ENCODE measurements at places on chromosomes 7 and 10.
A peak's percentile ranks its signal among the peaks of the same experiment; 100 is the strongest.

DNA sequence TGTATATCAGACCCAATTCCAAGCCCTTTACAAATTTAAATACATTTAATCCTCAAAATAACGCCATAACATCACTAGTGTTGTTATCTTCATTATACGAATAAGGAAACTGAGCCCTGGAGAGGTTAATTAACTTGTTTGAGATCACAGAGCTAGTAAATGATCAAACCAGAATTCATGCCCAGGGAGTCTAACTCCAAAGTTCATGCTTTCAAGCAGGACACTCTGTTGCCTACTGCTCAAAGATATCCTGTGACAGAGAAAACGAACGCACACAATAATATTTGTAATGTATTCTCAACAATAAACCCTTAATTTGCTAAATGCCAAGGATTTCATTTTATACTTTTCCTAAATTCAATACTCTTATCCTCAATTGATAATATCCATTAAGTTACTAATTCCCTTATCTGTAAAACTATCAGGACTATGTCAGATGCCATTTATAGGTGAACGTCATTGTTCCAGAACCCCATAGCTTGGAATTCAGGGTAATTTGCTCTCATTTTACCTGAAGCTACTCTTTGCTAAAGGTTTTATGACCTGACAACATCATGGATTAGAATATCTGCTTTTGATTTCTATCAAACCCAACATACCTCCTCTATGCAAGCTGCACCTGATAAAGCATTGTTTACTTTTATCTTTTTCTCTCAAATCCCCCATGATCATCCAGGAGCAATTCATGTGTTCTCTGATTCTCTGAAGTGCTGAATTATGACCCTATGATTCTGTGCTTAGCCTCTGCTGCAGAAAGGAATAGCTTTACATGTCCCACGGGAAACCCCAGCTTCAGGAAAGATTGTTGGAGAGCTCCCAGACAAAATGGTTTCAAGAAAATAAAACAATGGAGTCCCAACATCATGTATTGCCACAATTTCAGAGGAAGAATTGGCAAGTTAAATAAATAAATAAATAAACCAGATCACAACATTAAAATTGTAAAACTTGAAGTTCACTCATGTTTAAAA lies 150.2 kb upstream of the CDK1 start:
- DNase-seq: no peak

GRCh38 chr7:122736183-122736582 lies 33.5 kb upstream of the RNF148 start:
- no peak for DNase-seq

GRCh38 chr10:113565364-113565763 lies 12.5 kb downstream of the HABP2 start:
- DNase-seq: no peak

DNA sequence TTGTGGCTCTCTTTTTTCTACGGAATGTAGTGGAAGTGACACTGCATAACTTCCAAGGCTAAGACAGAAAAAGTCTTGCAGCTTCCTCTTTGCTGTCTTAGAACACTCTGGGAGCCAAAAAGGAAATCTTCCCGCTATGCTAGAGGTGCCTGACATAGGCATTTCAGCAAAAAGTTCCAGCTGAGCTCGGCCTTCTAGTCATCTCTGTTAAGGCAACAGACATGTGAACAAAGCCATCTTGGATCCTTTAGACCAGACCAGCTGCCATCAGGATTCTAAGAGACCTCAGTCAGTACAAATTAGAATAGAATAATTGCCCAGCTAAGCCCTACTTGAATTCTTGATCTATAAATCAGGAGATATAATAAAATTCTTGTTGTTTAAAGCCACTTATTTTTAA lies 16.3 kb upstream of the COL1A2 start:
- no peak for DNase-seq

DNA sequence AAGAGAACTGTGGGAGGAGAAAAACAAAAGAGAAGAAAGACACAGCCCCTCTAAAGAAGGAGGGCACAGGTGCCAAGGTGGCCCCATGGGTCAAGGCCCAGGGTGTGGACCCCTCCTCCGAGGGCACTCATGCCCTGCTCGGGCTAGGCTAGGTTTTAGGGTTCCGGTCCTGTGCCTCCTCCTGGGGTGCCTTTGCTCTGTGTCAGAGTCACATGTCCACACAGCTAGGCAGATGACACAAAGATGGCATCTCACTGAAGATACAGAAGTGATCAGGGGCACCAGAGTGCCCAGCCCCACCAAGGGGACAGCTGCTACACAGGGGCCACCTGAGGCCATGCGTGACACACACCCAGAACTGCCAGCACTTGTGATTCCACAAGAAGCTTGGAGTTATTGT lies 116.4 kb upstream of the PPIF start:
- no peak for DNase-seq

GRCh38 chr7:146370171-146370570 lies 253.6 kb downstream of the CNTNAP2 start:
- no peak for DNase-seq

DNA sequence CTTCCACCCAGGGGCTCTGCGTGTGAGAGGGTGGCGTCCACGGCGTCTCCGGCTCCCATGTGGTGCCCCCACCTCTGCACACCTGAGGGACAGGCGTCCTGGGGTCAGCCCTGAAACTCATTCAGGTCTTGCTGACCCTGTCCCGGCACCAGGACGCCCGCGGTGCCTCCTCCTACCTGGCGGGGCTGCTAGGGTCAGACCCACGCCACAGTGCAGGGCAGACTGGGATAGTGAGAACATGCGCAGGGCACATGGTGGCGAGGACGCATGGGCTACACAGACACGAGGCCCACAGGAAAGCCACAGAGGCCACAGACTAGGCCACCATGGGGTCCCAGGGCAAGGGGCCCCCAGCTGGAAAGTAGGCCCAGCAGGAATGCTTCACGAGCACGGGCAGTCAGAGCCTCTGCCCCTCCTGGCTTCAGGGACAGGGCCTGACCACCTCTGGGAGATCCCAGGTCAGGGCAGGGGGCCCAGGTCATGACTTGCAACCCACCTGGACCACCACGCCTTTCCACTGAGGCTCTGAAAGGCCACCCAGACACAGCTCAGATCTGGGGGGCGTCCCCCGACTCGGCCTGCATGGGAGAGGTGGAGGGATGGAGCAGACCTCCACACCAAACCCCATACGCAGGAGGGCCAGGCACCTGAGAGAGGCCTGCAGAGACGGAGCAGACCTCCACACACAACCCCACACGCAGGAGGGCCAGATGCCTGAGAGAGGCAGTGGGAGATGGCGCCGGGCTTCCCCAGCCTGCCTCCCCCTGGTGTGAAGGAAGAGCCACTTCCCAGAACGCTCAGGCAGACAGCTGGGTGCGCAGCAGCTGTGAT lies 188.6 kb downstream of the ELFN1 start:
- DNase-seq: no peak

GRCh38 chr10:50044941-50045664 lies 22.7 kb upstream of the WASHC2A start:
- peak; percentile 47 for DNase-seq

DNA sequence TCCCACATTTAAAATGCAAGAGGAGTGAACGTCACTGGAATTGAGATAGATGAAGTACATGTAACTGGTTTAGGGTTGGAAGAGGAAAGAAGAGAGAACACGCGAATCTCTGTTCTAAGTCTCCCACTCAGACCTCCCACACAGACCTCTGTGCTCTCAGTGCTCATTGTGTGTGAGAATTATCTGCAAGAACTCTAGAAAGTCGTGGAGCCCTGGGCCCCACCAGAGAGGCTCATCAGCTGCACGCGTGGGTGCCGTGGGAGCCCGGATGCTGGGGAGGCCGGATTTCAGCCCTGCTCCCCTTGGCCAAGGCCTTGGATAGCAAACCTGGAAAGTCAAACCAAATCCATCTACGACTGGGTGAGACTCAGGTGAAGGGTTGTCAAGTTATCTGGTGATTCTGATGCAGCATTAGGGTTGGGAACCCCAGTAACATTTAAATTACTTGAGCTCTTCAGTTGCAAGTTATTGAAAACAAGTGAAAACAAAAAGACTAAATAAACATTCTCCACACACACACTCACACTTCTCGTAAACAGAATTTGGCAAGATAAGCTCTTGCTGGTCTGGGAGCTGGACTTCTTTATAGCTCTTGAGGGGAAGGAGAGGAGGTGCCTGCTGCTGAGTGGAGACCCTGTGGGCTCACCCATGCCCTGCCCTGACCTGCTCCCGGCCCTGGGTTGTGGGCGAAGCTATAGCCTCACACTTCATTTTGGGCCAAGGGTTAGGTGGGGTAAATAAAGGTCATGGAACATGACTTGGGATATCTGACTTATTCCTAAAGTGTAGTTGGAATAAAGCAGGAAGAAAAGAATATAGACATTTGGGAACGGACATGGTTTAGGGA lies 250.3 kb downstream of the ADARB2 start:
- DNase-seq: no peak

DNA sequence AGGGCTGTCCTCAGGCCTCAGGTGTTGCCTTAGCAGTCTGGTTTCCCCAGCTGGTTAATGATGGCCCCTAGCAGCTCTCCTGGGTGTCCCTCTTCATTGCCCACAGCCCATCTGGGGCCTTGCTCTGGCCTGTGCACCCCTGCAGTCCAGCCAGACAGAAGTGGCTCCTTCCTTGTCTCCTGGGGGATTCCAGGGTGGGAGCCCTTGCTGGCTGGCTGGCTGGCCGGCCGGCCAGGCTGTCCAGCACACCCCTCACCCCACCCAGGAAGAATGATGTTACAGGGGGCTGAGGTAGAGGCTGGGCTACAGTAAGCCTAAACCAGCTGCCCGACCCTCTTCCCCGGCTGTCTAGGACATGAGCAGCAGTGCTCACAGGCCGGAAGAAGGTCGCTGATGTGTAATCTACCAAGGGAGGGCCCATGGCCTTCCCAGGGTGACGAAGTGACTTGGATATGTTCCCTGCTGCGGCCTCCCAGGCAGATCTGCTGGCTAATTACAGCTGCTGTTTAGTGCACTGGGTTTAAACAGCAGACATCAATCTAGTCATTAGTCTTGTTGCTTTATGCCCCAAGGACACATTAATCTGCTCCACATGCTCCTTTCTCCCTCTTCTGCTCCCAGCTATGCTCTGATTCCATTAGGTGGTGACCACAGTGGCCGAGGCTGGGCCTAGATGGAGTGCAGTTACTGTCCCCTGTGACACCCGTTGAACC lies 53.8 kb upstream of the LRRC4 start:
- peak; percentile 63 for DNase-seq

- no peak for DNase-seq
These were observed 1.5 kb upstream of the LAMB1 start for GRCh38 chr7:108004220-108005142.

- DNase-seq: no peak
These were observed 102.6 kb upstream of the PFKP start for GRCh38 chr10:2964632-2965296.

- no peak for DNase-seq
These were observed 160.4 kb downstream of the HDAC9 start for GRCh38 chr7:18655912-18656311.

DNA sequence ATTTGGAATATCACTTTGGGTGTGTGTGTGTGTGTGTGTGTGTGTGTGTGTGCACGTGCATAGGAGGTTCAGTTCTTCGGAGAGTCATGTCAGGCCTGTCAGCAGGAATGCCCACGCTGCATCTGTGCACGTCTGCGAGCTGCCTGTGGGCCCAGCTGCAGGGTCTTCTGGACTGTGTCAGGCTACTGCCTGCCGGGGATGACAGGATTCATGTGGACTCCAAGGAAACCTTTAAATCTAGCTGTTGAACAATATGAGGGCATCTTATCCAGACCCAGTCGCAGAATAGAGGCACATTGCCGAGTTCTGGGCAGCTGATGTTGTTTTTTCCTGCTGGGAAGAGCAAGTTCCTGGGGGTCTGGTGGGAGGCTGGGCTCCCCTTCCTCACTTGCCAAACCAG lies 19.0 kb downstream of the AQP1 start:
- no peak for DNase-seq

GRCh38 chr7:80488851-80489370 lies 23.0 kb downstream of the GNAT3 start:
- DNase-seq: peak; percentile 13

GRCh38 chr10:93554316-93554663 lies 12.2 kb upstream of the FFAR4 start:
- no peak for DNase-seq

DNA sequence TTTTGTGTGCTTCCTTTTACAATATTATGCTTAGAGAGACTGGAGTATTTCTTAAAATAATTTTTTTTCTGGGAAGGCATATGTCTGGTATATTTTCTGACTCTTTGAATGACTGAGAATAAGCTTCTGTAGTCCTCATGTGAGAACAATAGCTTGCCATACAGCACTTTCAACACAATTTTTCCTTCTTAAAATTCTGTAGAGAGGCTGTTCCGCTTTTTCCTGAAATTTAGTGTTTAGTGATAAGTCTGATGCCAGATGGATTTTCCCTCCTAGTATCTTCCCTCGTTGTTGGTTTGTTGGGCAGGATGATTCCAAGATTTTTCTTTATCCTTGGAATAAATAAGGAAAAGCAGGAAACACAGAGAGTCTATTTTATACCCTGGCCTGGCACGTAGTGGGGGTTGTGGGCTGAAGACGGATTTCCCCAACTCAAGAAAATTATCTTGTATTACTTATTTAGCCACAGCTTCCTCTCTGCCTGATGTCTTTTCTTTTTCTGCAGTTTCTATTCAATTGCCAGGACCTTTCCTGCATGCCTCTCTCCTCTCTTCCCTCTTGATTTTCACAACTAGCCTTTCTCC lies 111.2 kb downstream of the AOAH start:
- DNase-seq: no peak

DNA sequence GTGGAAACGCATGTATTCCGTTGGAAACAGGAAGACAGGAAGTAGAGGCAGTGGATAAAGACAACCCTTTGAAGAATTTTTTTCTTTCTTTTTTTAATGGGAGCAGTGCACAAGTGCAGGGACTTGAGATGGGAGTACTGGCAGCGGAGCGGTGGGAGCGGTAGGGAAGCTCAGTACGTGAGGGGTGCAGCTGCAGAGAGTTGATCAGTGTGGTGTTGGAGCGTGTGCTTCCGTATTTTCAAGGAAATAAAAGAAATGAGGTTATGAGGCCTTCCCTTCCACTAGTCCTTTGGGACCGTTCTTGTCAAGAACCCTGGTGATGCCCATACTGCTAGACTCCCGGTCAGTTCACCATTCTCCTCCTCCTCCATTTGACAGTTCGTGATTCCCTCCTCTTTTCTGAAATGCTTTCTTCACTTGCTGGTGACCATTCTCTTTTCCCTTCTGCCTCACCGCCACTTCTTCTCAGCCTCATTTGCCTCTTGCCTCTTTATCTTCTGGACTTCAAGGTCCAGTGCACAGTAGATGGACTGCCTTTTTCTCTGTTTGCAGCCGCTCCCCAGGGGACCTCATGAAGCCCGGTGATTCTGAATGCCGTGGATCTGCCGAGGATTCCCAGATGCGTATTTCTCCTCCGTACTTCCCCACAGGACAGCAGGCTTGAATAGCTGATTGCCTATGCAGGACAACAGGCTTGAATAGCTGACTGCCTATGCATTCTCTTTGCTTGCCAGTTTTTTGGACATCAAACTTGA lies 39.1 kb upstream of the TMEM236 start:
- peak; percentile 2 for DNase-seq

DNA sequence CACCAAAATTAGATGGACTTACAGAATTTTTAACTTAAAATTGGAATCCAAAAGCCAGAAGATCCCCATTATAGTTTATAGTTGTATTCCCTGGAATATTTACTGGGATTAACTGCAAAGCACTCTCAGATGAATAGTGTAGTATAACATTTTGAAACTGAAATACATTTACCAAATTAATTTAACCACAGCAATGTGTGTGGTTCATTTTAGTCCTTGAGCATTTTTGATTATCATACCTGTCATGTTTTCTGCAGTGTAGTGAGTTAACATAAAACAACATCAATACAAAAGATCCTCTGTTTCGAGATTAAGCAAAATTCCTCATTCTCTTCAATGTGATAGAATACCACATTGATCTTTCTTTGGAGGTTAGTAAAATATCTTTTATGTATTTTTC lies 3.7 kb downstream of the VIM start:
- no peak for DNase-seq

GRCh38 chr7:40219917-40220316 lies 85.1 kb downstream of the SUGCT start:
- peak; percentile 87 for DNase-seq

Measured in fibroblast of skin of abdomen (primary cell).